HAP-1 (cell line): ENCODE measurements at places on chromosomes 1 and 21.

GRCh38 chr1:87684194-87684593 lies 355.5 kb downstream of the LMO4 start:
- DNase-seq: no peak

DNA sequence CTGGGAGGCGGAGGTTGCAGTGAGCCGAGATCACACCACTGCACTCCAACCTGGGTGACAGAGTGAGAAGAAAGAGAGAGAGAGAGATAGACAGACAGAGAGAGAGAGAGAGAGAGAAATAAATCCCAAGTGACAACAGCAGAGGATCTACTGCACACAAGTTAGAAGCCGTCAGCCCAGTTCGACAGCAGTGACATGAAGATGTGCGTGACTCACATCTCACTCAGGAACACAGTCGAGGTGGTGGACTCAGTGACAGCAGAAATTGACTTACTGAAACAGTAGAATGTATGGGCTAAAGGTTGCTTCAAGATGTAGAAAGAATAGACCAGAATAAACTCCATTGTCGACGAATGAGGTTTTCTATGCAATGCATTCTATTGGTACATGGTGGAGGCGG lies 77.0 kb upstream of the KRTAP19-8 start:
- no peak for DNase-seq

DNA sequence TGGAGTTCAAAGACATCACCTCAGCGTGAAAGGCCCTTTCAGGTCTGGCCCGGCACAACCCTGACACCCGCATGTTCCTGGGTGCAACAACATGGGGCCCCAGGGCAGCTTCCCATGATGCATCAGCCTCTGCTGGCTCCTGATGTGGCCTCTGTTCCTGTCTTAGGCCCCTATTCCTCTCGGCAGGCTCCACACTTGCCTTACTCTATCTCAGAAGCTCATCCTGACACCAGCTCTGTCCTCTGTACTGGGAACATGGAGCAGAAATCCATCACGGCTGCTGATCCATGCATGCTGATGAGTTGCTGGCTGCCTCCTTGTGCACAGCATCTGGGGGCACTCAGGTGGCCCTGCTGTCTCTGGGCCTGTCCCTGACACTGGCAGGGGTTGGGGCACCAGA lies 74.6 kb downstream of the ADARB1 start:
- DNase-seq: no peak

DNA sequence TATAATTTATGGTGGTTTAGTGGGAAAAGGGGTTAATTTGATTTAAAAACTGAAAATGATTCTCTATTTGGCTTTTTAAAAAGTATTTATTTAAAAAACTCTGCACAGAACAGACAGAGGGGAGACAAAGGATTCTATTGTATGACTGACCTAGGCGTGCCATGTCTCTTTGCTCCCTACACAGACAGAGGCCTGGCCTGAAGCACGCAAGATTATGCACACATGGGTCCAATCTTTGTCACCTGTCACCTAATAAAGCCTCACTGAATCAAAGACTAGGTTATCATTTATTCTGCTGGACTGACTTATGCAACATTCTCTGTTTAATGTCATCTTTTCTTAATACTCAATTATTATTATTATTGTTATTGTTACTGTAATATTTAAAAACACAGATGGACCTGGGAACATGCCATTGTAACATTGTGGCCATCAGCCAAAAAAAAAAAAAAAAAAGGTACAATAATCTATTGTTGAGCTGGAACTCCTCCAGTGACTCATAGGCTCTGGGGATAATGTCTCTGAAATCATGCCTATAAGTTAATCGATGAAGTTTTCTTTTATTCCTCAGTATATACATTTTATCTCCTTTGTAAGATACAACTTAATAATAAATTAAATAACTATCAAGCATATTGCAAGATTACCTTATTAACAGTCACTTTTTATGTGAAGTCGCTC lies 112.1 kb downstream of the RUNX1 start:
- no peak for DNase-seq

- DNase-seq: no peak
Observed at GRCh38 chr21:18069875-18070274, 174.8 kb upstream of the CHODL start.

DNA sequence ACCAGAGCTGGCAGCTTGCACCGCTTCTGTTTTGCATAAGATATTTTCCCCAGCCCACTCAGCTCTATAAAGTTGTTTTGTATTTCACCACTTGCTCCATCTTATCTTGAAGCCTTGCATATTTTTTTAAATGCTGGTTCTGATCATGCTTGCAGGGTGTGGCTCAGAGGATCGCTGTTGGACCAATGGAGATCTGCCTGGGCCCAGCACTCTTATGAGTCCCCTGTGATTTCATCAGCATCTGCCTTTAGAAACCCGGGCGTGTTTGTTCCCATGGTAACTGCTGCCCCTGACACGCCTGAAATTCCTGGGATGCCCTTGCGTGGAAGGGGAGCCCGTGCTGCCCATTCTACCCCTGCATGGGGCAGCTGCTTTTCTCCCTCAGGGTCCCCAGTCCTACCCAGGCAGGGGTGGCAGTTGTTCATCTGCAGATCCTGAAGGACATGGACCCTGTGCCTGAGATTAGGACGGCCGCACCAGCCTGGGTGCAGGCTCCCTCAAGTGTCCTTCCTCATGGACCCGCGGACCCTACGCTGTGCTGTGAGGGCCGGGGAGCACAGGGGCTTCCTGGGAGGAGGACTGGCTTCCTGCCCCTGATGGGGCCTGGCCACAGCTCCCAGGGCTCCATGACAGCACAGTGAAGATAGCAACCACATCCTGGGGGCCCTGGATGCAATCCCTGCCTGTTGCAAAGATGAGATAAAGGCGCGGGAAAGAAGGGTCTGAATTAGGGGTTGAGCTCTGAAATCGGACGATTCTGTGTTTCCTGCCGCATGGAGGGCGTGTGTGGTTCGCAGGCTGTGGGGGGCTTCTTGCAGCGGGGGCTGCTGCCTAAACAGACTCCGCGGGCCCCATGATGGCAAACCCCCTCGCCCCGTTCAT lies 226.5 kb downstream of the SDCCAG8 start:
- peak; percentile 77 for DNase-seq

DNA sequence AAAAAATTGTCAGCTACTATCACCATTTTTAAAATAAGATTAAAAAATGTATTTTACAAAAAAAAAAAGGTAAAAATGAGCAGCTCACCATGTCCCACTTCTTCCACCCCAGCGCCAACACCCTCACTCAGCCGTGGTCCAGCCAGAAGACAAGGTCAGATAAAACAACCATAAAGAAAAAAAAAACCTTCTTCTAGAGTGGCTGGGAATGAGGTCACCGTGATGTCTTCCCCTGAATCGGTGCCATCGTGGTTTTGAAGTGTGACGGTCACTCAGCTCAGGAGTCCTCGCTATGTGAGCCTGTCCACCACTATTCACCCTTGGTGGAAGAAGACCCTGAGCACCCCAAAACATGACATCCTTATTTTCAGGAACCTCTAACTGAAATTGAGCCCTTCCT lies 38.1 kb downstream of the B3GALT5 start:
- DNase-seq: no peak

- no peak for DNase-seq
Observed at GRCh38 chr21:46021978-46022544, 40.5 kb downstream of the COL6A1 start.

GRCh38 chr1:184507165-184507564 lies 120.3 kb downstream of the C1orf21 start:
- DNase-seq: no peak

DNA sequence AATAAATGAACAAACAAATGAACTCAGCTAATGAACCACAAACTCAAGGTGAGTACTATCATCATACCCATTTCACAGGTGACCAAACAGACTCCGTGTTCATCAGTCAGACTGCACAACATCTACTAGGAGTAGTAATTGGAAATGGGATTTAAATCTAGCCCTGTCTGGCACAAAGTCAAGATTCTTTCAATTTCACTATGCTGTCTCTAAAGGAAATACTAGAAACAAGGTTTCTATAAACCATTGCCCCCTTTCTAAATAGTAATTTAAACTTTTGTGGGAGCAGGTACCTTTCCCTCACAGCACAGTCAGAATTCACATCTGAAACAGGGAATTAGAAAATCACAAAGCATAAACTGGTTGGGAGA lies 160.3 kb downstream of the TGFBR3 start:
- DNase-seq: no peak

- no peak for DNase-seq
Observed at GRCh38 chr1:4638345-4638729, 16.1 kb upstream of the AJAP1 start.

DNA sequence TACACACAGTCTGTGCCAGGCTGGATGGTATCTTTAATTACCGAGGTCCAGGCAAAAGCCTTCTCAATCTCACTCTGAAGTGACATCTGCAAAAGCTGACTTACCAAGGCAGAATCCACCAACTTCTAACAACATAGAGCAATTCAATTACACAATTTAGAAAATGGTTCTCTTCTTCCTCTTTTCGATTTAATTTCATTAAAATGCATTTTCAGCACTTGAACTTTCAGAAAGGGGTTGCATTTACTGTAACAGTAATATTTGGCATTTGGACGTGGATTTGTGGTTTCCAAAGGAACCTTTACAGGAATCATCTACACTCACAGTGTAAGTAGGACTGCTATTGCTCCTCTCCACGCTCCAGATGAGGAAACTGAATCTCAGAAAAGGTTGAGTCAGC lies 53.3 kb downstream of the ERO1B start:
- no peak for DNase-seq

- DNase-seq: peak; percentile 34
Observed at GRCh38 chr1:46134660-46135331, 2.4 kb upstream of the PIK3R3 start.

GRCh38 chr1:109762821-109763645 lies 690 bp downstream of the EPS8L3 start:
- no peak for DNase-seq

- peak; percentile 21 for DNase-seq
Observed at GRCh38 chr1:111833334-111833733, 77.6 kb downstream of the DDX20 start.

DNA sequence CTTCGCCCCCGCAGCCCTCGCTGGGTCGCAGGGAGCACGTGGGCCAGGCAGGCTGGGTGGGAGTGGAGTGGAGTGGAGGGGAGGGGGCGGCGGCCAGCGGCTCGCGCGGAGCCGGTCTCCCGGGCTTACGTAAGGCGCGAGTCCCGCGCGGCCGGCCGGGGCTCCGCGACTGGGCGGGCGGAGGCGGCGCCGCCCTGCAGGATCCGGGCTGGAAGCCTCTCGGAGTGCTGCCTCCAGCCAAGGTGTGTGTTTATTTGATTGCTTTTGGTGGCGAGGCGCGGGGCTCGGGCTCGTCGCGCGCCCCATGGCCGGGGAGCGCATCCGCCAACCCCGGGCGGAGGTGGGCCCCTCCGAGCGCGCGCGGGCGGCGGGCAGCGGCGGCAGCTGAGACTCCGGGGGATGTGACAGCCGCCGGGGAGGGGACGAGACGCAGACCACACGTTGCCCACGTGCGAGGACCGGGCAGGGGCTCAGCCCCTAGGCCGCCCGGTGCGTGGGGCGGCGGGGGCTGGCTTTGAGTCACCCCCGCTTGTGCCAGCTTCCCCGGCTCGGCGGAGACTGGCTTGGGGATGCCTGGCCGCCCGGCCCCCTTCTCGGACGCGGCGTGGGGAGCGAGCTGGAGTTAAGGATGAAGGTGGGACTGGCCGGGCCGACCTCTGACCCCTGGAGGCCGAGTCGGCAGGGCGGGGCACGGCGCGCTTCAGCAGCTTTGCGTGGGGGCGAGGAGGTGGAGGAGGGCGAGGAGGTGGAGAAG lies 402 bp upstream of the AK4 start:
- no peak for DNase-seq

DNA sequence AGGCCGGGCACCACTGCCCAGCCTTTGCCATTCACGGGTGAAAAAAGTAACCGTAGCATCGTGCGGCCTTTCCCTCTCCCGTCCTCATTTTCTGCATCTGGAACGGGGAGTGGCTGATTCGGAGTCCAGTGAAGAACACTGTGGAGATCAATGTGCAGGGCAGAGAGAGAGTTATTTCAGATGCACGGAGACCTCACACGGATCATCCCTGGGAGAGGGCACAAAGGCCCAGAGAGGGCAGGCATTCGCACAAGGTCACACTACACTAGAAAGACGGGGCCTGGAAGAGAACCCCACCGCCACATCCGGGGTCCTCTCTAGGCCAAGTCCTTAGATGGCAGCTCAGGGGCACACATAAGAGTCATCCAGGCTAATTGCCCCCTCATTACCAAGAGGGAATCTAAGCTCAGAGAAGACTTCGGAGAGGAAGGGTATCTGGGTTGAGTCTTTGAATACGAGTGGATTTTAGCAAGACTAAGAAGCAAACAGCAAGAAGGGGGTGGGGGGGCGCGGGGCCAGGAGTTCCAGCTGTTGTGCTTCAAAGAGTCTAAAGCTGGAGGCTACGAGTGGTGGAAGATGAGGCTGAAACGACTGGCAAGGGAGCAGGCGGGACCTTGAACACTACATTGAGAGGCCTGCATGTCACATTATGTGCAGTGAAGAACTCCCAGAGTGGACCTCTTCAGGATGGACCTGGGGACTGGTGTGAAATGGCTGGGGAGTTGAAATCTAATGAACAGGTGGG lies 857 bp downstream of the GPX7 start:
- DNase-seq: peak; percentile 36

DNA sequence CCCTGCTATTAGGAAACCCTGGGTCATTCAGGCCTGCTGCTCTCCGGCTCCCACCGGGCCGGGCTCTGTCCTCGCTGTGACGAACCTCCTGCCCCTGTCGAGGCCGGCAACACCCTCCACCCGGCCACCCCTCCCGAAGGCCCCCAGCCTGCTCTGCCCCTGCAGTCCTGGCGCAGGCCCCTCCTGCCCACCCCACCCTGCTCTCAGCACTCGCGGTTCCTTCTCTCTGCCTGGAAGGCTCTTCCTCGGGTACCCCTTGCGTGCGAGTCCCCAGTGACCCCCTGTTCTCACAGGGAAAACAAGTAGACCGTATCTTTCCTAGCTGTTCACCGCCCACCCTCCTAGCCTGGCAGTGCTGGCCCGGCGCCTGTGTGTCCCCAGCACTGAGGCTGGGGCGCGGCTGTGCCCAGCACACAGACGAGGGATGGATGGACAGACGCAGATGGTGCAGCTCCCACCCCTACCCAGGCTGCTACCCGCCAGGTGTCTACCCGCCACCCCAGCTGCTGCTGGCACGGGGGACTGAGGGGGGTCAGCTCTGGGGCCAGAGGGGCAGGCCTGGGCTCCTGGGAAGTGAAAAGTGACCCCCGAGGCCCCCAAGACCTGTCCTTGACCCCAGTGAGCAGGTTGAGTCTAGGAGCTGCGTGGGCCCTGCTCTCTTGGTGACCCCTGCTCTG lies 3.1 kb upstream of the VWA1 start:
- no peak for DNase-seq

DNA sequence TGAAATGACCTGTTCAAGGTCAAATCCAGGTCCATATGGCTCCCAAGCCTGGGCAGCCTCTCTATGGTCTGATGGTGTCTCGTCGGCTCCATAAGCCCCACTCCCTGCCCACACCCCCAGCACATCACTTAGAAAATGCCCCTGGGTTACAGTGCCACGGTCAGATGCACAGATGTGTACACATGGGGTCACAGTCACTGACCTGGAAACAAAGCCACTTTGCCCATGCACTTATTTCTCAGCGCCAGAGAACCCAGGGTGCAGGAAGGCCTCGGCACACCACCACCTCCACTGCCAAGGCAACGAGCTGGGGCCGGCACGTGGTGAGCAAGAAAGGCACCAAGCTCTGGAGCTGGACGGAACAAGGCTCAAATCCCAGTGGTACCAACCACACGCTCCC lies 24.7 kb downstream of the IFFO2 start:
- DNase-seq: no peak
